ENCODE measurements at places on chromosomes 1 and 21. TPM values are rescaled to one million over a fixed set of nuclear protein-coding genes. Genes with fewer than 3 reads are reported as not detected.
A peak's percentile ranks its signal among the peaks of the same experiment; 100 is the strongest.

ALX3 gene
- total RNA-seq, result 1.3 TPM

IRF6 gene
- 0.31 TPM for total RNA-seq

TYW3 gene
- total RNA-seq, result 24.2 TPM

CACNA1S gene
- total RNA-seq, result not detected

KIAA0319L gene
- 31.6 TPM for total RNA-seq

GRCh38 chr1:45854724-45855123, 51.3 kb downstream of the MAST2 start:
- no peak for DNase-seq

DNA sequence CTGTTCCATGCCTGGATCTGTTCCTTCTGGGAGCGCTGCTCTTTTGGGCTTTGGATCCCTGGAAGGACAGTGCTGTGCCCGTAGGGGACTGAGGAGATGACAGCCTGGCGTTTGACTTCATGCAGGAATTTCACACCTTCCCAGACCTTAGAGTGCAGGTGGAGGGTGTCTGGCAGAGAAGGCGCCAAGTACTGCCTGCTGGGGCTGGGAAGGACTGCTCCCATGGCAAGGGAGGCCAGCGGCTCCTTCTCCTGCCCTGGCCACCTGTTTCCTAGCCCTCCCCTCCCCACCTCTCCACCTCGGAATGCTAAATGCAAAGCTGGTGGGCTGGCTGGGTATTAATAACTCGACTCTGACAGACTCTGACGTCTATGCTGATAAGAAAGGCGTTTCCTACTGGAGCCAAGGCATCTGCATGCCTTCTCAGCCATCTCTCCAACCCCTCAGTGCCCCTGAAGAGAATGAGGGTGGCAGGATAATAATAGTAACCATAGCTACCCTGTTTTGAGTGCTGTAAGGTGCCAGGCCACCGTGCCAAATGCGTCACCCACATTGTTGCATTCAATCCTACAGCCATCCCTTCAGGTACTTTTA, 17.5 kb upstream of the PDIK1L start:
- DNase-seq, result no peak

DNA sequence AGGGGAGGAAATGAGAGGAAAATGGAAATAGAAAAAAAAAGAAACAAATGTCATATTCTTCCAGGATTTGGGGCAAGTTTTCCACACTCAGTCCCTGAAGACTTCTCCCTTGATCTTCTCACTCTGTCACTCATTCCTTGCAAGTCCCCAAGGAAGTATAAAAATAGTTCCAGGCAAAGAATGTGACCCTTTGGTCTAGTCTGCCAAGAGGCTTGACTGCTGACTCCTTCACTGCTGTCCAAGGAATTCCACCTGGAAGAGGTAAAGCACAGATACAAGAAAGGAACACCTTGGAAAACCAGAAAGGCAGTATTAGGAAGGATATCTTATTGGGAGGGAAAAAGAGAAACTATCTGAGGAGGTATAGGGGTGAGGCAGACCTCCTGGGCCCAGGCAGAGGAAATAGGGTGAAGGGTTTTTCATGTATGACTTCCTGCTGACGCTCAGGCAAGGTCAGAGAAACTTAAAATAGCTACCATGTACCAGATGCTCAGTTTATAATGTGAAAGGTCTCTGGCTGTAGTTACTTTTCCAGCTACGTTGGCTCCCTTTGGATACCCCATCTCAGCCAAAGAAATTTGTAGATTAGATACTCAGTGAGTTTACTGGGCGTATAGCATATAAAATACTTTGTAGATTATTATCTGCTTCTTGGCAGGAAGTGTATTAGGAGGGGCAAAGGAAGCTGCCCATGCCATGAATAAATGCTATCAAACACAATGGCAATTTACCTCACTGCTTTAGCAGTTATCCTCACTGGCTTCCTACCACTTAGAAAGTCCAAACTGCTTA, 2.0 kb upstream of the GJA5 start:
- DNase-seq, result no peak

DNA sequence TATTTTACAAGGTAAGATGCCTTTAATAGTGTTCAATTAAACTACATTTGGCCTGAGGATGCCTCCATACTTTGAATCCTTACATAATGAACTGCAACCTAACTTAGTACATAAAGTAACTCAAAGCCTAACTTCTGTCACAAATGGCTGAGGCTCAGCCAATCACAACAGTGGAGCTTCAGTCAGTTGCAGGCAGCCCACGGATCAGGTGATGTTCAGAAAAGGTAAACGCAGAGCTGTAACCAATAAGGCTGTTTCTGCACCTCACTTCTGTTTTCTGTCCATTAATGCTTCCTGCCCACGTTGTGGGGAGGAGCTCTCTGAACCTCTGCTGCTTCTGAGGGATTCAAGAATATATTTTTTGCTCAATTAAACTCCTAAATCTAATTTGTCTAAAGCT, 94.8 kb upstream of the KIAA0040 start:
- no peak for DNase-seq

DNA sequence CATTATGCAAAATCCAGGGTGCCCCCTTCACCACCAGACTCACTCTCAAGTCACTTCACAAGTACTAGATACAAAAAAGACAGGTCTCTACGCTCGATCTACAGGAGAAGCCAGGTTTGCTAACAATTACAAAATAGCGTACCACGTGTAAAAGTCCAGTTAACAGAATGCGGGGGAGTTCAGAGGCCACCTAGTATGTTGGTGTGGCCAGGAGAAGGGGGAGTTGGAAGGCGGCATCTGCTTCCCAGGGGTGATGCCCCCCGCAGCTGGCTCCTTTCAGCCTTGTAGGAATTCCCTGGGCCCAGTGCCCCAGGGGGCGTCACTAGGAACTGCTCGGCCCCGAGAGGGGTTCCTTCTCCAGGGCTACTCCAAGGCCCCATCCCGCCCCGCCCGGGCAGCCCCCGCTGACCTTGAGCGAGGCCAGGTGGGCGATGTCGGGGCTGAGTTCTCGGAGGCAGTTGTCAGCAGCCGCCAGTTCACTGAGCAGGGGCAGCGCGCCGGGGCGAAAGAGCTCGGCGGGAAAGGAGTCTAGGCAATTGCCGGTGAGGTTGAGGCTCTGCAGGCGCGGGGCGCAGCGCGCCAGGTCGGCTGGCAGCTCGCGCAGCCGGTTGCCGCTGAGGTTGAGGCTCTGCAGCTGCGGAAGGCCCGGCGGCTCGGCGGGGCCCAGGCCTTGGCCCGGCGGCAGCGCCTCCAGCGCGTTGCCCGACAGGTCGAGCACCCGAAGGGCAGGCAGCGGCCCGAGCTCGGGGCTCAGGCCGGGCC, 664 bp downstream of the LRRC47 start:
- DNase-seq, result no peak

DNA sequence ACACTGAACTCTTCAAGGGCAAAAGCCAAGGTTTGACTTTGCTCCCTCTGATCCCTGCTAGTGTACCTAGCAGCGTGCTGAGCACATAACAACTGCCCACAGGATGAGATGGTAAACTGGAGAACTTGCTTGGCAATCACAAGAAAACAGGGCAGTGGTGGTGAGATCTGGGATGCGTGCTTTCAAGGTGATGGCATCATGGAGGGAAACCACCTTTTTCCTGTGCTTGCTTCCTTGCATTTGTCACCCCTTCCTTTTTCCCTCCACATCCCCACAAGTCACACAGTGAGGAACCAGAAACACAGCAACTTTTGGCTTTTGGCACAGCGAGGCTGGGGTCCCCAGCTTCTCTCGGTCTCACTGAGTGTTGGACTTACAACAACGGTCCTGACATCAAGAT, 31.4 kb upstream of the BECN2 start:
- no peak for DNase-seq

GRCh38 chr1:26799479-26800142, 11.9 kb downstream of the PIGV start:
- DNase-seq, result peak; percentile 58

GRCh38 chr21:30676737-30677136, 34.1 kb downstream of the KRTAP20-3 start:
- no peak for DNase-seq

DNA sequence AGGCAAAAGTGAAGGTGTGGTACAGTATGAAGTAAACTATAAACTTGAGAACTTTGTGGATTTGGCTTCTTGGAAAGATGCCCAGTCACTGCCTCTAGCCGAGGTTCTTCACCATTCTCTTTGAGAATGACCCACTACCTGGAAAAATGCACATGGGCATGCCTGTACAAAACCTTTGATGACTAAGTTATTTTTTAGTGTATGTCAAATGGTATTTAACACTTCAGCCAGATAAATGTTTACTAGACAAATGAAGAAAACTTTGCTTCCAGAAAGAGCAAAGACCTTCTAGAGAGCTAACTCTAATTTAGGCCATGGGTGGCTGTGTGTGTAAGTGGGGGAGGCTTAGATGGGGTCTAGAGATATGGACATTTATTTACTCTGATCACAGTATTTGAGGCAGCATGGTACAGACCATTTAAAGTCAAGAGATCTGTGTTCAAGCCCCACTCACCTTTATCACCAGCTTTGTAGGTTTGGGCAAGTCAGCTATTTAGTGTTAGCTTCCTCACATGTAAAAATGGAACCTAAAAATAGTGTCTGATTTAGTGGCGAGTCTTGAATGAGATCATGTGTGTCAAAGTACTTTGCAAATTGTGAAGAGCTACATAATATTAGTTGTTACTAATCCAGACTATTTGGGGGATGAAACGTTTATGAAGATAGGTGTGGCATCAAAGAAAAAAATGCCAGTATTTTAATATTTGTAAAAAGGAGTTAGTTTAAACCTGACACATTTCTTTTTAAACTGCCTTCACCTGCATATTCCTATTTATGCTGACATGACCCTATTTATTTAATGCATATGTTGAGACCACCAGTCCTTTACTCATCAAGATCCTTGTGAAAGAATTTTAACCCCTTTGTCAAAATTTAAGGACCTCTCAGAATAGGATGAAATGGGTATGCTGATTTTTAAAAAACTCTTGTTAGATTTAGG, 20.2 kb downstream of the NFYC start:
- DNase-seq, result peak; percentile 43

DNA sequence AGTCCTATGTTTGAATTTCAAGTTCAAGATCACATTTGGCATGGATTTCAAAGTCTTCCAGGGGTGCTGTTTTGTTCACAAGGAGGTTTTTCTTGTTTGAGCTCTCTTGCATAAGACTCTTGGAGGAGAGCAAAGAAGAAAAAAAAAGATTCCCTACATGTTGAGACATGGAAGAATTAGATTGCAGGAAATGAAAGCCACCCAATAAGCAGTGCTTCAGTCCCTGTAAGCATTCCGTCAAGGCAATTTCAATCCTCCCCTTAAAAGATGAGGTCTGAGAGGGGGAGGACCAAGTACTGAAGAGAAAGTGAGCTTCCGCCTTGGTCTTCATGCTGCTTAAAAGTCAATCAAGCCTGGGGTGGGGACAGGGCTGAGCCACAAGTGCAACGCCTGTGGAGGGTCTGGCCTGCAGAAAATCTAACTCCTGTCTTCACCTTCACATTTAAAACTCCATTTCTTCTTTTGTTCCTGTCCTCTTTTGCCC, 50.2 kb downstream of the LPAR3 start:
- no peak for DNase-seq

DNA sequence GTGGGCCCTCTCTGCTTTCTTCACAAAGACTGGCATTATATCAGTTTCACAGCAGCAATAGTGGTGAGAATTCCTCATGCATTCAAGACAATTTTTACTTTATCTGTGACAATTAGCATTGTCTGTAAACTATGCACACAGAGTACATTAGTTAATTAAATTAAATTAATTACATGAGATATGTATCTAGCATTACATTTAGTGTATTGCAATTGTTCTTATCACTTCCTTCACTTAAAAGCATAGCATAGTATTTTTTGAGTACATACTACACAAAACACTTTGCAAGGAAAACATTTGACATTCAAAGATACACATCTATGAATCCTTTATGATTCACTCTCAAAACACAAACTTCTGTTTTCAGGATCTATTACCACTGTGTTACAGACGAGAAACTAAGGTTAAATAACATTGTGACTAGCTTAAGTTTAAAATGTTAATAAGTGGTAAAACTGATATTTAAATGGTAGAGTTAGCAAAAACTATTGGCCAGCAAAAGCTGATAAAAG, 1542.6 kb downstream of the PLA2G4A start:
- DNase-seq, result no peak

DNA sequence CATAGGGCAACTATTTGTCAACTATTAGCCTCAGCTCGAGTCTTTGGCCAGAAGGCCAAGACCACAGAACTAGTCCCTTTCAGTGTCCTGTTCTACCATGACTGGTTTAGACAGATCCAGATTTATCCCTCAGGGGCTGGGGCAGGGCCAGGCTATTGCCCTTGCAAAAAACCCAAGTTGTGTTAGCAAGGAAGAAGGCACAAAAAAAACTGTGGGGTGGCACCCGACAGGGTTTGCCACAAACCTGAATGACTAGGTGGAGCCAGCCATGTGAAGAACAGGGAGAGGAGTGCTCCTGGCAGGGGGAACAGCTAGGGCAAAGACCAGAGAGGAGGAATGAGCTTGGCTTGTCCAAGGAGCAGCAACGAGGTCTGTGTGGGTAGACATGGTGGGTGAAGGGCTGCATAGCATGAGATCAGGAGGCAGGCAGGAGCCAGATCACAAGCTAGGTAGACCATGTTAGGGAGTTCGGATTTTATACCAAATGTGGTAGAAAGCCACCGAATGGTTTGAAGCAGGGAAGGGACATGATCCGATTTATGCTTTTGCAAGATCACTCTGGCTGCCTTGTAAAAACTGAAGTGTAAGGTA, 4.3 kb downstream of the DCST1 start:
- no peak for DNase-seq

- no peak for DNase-seq
These were observed 6.3 kb upstream of the ZNF496 start for GRCh38 chr1:247337961-247338360.

DNA sequence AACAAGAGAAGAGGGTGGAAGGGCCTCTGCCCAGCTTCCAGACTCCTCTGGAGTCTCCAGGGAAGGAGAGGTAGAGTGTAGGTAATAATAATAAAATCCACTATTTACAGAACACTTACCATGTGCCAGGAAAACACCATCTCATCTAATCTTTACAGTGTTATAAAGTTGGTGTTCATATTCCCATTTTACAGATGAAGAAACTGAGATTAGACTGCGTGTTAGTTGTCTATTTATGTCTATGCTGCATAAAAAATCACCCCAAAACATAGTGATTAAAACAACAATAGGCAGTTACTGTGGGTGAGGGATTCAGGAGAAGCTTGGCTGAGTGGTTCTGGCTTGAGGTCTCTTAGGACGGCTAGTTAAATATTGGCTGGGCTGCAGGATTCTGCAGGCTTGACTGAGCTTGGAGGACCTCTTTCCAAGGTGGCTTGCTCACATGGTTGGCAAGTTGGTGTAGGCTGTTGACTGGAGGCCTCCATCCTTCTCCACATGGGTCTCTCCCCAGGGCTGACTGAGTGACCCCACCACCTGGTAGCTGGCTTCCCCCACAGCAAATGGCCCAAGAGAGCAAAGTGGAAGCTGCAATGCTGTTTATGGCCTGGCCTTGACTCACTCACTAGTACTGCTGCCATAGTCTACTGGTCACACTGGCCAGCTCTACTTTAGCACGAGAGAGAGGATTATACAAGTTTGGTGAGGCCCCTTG, 6.5 kb upstream of the ALX3 start:
- no peak for DNase-seq
